ENCODE measurements at places on chromosomes 11 and 22.

GRCh38 chr22:23789638-23790037, 2.9 kb downstream of the SMARCB1 start:
- no peak for DNase-seq

- peak; percentile 34 for DNase-seq
Observed at GRCh38 chr11:66045177-66045639, 3.8 kb downstream of the GAL3ST3 start.

DNA sequence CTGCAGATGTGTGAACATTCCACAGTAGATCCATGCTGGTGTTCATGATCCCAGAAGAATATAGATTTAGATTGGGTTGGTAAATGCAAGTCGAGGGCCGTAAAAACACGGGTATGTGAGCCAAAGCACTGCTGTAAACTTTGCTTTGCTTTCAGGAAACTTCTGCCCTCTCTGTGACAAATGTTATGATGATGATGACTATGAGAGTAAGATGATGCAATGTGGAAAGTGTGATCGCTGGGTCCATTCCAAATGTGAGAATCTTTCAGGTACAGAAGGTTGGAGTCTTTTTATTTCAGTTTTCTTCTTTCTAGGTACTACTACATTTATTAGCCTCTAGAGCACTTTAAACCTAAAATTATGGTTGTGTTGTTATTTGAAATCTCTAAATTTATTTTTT, 36.2 kb upstream of the TTC36 start:
- DNase-seq = no peak

DNA sequence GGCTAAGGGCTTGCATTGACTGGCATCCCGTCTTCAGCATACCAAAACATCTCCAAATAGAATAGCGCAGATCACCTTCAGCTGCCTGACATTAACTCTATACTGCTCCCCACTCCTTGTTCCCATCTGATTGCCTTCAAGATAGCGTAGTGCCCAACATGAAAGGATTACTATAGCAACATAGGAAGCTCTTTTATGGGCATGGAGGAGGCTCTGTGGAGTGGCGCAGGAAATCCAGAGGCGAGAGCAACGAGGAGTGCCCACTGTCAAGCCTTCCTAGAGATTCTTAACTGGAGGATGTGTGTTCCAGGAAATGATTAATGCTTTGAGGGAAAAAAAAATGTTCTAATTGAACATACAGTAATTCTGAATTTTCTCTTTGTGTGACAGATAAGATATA, 213.3 kb downstream of the CADM1 start:
- DNase-seq = no peak

GRCh38 chr22:49825944-49826602, 1.6 kb downstream of the BRD1 start:
- no peak for DNase-seq

DNA sequence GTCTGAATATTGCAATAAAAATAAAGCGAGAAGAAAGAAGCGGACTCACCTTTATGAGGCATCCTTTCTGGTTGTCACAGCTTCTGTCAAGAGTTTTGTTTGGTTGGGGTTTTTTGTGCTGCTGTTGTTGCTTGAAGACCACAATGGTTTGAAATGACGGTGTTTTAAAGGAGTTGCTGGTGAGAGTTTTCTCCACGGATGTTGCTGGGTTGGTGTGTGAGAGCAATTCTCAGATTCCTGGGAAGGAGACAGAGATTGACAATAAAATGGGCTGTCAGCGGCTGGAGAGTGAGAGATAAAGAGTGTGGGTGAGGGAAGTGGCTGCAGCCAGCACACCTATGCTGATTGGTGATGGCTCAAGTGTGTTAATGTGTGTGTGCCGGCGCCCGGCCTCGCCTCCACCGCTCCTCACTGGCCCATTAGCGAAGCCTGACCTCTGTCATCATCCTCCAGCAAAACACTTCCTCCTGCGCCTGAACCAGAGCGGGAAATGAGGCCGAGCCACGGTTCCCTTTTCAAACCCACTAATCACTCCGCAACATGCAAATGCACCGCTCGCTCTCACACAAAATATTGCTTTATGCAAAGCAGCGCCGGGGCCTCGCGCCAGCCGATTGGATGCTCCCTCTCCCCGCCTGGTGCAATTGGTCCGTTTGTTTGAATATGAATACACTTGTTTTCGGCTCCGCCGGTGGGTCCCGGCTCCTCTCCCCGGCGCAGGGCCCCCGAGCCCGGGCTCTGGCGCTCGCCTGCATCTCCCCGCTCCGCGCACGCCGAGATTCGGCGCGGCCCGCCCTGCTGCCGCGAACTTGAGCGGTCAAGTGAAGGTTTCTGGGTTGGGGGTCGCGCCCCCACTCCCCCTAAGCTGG, at the start of gene PAX6:
Gene PAX6 (minus strand): TSS at position 544 of the 869 bp plus-strand sequence. CDS start 4,911 bp downstream, outside the sequence.
- DNase-seq = peak; percentile 83

DNA sequence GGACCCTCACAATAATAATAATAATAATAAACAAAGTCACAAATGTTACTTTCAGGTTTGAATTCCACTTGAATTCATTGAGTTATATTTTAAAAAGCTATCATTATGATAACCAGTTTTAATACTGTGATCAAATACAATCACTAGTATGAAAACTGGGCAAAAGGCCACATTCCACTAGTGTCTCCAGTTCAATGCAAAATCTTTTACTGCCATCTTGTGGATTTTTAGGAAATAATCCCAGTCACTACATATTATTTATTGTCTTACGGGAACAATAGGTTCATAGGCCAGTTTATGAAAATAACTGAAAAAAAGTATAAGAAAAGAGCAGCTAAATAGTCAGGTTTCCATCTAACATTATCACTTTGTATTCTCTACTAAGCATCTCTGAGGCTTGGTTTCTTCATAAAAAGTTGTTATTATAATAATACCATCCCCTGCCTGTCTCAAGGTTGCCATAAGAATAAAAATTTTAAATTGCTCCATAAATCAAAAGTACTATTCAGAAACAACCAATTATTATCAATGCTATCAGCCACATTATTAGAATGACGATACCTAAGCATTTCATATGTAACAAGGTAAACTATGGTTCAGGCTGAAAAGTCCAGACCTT, 533.9 kb upstream of the CCDC90B start:
- DNase-seq = no peak

GRCh38 chr11:33387581-33387980, 130.4 kb downstream of the HIPK3 start:
- no peak for DNase-seq

DNA sequence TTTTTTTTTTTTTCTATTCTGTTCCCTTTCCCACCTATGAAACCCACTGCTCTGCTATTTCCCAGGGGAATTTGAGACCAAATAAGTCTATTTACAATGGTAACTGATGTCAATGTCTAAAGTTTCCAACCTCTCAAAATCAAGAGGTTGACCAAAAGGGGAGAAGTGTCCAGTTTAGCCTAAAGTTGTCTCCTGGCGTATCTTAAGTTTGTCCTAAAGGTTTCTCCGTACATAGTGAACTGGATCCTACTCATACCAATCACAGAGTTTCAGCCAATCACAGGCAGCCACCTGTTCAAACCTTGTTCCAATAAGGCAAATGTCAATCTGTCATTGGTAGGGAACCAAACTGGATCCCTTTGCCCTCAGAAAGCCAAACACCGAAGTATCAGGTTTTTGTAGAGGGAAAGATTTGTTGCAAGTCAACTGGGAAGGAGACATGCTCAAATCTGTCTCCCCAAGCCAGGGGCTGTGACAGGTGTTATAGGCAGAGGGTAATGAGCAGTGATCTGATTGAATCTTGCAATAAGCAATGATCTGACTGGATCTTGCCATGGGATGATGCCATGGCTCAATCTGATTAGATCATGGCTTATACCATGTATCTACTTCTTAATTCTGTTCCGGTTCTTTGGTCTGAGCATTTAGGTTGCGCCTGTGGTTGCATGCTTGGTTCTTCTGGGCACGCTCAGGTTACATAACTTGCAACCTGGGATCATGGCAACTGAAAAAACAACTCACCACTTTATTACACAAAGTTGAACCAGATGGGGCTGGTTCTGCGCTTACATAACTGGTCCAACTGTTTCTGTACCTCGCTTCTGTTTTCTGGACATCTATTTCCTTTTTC, 1.1 kb upstream of the VPS37C start:
- DNase-seq = no peak

All from C1 segment of cervical spinal cord (tissue), 14 donors.